ENCODE measurements at places on chromosomes 13 and 19.

- DNase-seq, result no peak
These were observed 53.9 kb upstream of the GAS6 start for GRCh38 chr13:113917594-113918371.

DNA sequence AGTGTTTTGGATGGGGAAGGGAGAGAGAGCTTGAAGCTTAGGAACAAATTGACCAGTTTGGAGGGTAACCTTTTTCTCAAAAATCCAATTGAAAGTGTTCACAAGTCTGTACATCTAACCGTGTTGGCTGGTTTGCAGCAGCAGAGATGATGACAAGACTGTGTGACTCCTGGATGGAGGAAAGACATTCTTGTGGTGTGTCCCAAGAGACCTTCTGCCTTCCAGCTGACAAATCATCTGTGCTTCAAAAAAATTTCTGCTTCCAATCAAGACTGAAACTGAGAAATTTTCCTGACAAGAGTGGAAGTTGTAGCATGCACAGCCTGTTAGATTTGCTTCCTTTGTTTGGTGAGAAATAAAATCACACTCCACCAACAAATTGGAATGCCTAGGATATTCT lies 56.2 kb downstream of the LACC1 start:
- no peak for DNase-seq

GRCh38 chr13:30846866-30847265 lies 59.2 kb upstream of the MEDAG start:
- DNase-seq, result no peak

GRCh38 chr13:109989686-109990085 lies 203.3 kb upstream of the IRS2 start:
- no peak for DNase-seq

DNA sequence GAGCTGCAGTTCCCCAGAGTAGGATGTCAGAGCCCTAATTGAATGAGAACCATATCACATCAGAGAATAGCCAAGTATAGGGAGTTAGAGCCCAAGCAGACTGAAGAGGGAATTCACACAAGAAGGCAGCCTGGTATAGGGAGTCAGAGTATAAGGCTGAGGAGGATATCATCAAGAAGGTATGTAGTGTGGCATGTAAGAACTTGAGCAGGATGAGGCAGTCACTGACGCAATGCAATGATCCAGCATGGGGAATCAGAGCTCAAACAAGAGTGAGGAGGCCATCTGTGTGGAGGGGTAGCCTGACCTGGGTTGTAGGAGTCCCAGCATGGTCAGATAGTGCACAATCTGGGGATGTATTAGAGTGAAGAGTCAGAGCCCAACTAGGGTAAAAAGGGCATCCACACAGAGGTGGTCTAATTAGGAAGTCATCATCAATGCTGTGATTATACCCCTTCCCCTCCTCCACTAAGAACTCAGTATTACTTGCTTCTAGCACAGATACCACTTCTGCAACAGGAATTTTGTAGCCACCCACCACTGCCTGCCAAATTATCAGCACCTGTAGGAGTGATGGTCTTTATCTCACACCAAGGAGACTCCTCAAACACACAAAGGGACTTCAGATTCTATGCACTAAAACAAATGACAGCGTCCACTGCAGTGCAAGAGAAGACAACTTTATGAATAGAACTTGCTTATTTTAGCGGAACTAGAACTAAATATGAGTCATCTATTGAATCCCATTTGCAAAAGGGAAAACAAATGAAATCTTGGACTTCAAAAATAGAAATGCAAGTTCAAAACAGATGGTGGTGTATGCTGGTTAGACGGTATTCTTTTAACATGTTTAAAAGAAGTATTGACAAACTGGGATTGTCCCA lies 107.2 kb downstream of the FNDC3A start:
- peak; percentile 22 for DNase-seq

DNA sequence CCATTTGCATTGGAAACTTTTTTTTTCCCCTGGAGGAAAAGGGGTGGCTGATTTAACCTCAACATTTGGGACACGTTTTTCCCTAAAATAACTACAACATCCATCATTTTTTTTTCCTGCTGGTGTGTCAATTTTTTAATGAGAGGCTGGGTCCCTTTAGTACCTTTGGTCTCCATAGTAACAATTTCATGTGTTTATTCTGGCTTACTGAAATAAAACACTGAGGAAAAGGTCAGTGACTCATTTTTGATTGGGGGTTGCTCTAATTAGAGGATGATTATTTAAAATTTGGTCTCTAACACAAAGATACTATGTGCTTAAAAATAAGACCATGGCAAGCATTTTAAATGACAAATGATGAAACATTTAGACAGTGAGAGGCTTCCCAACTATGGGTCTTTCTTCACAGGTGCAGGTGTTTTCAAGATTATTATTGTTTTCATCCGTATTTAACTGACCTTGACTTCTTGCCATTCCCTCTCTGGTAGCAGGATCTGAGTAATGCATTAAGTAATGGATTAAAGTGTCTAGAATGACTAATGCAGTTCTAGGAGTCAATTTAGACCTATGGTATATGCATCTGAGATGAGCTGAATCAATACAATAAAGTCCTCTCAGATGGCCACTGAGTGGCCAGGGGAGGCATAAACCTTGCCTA lies 406.4 kb downstream of the KCNRG start:
- DNase-seq, result peak; percentile 87

DNA sequence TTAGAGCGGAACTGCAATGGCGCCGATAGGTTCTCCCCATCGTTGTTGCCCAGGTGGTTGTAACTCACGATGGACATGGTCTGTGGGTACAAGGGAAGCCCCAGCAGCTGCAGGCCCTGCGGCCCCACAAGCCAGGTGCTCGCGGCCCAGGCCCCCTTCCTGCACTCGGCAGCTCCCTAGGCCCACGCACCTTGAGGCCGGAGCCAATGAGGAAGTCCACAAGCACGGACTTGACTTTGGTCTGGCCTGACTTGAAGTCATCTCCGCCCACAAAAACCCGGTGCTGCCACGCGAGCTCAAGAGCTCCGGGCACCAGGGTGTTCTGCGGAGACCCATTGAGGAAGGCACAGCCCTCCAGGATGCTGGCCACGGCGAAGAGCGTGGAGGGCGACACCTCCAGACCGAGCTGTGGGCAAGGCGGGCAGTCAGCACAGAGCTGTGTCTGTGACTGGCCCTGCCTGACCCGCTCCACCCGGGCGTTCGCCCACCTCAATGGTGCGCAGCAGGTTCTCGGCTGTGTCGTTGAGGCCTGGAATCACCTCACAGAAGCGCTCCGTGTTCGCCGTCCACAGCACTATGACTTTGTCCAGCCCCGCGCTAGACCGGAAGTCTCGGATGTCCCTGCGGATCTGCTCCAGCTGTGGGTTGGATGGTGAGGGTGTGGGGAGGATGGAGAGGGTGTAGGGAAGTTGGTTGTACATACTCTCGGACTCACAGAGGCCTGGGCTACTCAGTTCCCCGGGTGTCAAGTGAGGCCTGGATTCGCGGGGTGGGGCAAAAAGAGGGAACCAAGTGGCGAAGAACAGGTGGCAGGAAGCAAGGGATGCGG lies 1.9 kb downstream of the ISYNA1 start:
- DNase-seq, result no peak

GRCh38 chr13:33213024-33213768 lies 72.4 kb downstream of the STARD13 start:
- no peak for DNase-seq
